RPMI7951 (cell line): ENCODE measurements at places on chromosomes 16 and 17. TPM values are rescaled to one million over a fixed set of nuclear protein-coding genes. Genes with fewer than 3 reads are reported as not detected.

DNA sequence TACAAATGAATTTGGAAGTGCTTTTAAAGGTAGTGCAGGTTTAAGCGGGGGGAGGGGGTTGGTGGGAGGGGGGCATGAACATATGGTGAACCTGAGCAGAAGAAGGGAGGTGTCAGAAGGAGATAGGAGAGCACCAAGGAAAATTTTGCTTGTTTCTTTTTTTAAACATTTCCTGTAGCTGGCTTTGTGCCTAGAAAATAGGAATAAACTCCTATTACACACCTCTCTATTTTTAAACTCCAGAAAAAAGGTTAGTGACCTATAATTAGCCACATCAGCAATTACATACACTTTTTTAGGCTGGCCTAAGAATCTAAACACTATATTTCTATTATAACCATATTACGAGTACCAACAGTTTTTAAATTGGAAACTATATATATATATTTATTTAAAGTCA lies 159.1 kb downstream of the SKAP1 start:
- no peak for DNase-seq

The CTF1 gene
- total RNA-seq: 0.24 and 0.39 TPM in 2 replicates

The AHSP gene
- not detected in 2 replicates for total RNA-seq

- DNase-seq: no peak
These were observed 33.4 kb downstream of the ITGB3 start for GRCh38 chr17:47287068-47287467.

DNA sequence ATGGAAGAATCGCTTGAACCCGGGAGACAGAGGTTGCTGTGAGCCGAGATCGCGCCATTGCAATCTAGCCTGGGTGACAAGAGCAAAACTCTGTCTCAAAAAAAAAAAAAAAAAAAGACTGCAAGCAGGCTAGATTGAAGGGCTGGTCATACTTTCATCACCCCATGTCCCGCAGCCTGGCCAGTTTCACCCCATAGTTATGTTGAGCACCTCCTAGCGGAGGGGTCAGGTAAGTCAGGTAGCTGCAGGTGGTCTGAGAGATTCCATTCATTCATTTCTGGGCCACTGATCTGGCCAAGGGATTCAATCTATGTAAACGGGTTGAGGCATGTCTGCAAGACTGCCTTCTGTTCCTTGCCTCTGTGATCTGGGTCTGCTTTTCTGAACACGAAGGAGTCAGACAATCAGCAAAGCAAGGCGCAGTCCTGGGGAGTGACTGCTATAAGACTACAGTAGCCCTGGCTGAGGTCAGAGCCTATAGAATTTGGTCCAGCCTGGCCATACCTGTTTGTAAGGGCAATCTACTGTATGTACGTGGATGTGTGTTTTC lies 23.6 kb upstream of the BPTF start:
- DNase-seq: no peak

GRCh38 chr17:68596411-68596945 lies 4.7 kb downstream of the FAM20A start:
- DNase-seq: no peak

DNA sequence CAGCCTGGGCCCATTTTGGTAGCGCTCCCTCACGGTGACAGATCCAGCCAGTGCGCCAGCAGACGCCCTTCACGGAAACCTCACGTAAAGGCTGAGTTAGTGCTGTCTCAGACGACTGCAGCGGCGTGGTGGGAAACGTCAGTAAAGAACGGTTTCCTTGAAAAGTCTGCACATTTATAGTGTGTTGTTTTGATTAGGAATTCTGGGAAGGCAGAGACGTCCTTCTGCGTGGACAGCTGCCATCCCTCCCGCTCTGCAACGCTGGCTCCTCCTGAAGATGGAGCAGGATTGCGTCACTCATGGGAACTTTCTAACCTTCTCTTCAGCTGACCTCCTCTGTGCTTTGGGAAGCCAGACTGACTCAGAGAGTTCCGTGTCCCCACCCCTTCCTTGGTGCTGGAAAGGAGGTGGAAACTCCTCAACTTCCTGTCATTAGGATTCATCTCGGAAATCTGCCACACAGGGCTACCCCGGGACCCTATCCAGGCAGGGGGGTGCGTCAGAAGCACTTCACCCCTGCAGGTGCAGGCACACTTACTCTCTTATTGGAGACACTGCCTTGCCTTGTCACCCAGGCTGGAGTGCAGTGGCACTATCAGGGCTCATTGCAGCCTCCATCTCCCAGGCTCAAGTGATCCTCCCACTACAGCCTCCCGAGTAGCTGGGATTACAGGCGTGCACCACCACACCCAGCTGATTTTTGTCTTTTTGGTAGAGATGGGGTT lies 24.3 kb upstream of the CRISPLD2 start:
- peak; percentile 26 for DNase-seq

DNA sequence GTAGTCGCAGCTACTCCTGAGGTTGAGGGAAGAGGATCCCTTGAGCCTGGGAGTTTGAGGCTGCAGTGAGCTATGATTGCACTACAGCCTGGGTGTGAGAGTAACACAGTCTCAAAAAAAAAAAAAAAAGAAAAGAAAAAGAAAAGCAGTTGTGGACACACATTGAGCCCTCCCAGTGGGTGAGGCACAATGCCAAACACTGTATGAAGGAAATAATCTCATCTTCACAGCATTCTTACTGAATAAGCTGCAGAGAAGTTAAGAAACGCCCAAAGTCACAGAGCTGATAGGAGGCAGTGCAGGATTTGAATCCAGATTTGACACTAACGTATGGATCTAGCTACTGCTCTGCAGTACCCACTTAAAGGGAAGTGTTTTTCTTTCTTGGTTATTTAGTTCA lies 5.9 kb upstream of the LYZL6 start:
- no peak for DNase-seq

The NEUROD2 gene
- not detected in 2 replicates for total RNA-seq

The CLEC3A gene
- total RNA-seq: 0.29 TPM in 1 of 2 replicates, not detected in the other

- no peak for DNase-seq
These were observed 1.3 kb downstream of the SHMT1 start for GRCh38 chr17:18361837-18362697.

- peak; percentile 94 for DNase-seq
These were observed 115.6 kb upstream of the CDH5 start for GRCh38 chr16:66250686-66251431.
